LHCN-M2 (cell line): ENCODE measurements at places on chromosomes 2 and 18. TPM values are rescaled to one million over a fixed set of nuclear protein-coding genes. Genes with fewer than 3 reads are reported as not detected.

Gene MROH2A
- not detected in 2 replicates for total RNA-seq

DNA sequence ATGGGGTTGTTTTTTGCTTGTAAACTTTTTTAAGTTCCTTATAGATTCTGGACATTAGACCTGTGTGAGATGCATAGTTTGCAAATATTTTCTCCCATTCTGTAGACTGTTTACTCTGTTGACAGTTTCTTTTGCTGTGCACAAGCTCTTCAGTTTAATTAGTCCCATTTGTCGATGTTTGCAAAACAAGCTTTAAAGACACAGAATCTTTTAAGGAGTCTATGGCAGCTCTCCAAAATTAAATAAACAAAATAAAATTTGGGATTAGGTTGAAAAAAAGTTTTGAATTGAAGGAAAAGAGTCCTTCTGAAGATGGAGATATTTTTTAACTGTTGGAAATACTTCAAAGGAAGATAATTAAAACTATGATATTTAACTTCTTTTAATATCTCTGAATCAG lies 88.8 kb downstream of the MAP3K20 start:
- DNase-seq = no peak

Gene VWC2L
- total RNA-seq = under 0.01 TPM in 1 of 2 replicates, not detected in the other

Gene SLC30A3
- 0.63 TPM in 1 of 2 replicates, not detected in the other for total RNA-seq

Gene DRC1
- not detected in 2 replicates for total RNA-seq

DNA sequence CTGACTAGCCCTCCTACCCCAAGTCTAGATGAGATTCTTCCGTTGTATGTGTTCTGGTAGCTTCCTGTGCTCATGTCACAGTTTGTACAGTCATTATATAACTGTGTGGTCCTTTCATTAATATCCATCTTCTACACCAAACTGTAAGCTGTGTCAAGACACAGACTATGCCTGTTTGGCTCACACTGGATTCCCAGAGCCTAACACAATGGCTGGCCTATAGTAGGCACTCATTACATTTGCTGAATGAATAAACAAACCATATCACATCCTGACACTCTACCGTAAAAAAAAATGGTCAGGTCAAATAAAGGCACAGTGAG lies 72.6 kb downstream of the ANKRD44 start:
- no peak for DNase-seq

DNA sequence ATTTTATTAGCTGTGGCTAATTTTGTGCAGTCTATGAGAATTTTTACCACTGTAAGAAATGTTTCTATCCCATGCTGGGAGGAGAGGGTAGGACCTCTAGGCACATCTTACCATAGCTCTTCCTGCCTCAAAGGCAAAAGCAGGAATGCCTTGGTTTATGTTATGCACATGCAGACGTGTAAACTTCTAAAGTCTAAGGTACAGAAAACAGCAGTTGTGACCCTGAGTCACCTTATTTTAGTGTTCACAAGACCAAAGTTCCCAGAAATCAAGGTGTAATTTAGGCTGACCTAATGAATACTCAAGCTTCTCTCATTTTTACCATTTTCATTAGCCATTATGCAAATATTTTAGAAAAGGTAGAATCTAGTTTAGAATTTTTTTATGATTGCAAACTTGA lies 15.4 kb upstream of the WIPF1 start:
- no peak for DNase-seq

Gene REG1B
- not detected in 2 replicates for total RNA-seq

- no peak for DNase-seq
These were observed 1709.1 kb upstream of the LRRTM1 start for GRCh38 chr2:82013641-82014040.

Gene ACVR1C
- 0.80 and 0.83 TPM in 2 replicates for total RNA-seq

DNA sequence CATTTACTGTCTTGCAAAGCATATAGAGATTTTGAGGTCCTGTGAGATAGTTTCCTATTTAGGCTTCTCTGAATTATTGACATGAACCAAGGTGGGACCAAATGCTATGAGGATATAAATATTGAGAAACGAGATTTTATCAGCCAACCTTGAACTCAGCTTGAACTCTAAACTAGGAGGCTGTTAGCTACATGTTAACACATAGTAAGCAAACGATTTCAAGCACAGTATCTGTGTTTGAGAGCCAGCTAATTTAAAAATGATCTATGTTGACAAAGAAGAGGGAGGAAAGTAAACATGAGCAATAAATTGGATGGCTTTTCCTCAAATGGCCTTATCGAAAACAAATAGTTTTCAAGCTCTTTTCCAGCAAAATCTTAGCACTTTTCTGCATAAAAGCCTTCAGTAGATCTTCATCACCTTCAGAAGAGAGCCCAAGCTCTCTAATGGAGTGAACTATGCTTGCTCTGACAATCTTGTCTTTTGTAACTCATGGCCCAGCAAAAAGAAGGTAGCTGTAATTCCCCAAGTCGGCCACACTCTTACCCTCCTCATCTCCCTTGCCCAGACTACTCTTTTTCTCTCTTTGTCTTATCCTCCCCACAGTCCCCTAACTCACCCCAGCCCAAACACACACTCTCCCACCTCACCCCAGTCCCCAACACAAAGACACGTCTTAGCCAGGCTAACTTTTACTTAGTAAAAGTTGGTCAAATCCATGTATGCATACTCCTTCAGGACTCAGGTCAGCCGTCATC lies 14.7 kb downstream of the CD28 start:
- no peak for DNase-seq
